ENCODE measurements at places on chromosomes 5 and 9.

GRCh38 chr5:167219298-167219697, 1072.1 kb upstream of the WWC1 start:
- DNase-seq, result no peak

DNA sequence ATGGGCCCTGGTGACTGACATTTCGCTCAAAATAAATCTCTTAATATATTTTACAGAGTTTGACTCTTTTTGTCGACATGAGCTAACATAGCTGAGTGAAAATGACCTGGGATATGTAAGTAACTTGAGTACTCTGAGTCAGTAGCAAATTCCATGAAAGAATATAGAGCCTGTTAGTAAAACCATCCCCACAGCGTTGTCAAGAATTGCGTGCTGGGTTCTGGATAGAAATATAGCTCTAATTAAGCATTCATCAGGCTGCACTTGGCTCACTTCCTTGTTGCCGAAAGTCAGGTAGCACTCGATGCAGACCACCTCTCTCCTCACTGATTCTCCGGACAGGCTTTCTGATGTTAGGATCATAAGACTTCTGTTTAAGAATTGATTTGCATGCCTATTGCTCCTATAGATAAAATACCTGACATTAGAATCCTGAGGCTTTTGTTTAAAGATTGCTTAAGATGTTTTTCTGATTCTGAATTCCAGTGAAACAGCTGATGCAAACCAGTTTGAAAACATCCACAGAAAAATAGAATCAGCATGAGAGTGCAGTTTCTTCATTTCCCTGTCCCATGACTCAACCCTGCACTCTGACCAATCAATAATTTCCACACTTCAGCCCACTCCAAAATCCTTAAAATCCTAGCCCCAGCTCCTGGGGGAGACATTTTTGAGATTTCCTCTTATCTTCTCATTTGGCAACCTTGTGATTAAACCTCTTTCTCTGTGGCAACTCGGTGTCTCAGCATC, 310.6 kb downstream of the DIRAS2 start:
- DNase-seq, result no peak

GRCh38 chr5:79297661-79298060, 61.7 kb downstream of the JMY start:
- no peak for DNase-seq

- peak; percentile 47 for DNase-seq
Measured at GRCh38 chr9:114804505-114804904, 1.3 kb downstream of the TNFSF15 start.

DNA sequence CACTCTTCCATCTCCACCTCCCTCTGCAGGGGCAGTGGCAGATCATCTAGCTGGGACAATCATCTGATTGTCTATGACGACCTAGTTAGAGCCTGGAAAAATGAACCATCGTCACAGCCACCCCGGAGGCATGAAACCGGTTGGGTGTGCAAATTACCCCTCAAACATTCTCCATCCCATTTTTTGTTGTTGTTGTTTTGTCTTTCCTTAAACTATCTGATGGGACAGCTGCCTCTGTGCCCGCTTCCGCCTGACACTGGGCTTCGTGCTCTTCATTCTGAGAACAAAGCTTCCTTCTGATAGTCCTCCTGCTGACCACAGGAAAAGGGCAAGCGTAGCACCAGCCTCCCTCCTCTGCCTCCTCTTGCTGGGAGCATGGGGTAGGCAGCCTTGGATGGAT, 7.0 kb upstream of the NDST1 start:
- DNase-seq, result no peak

DNA sequence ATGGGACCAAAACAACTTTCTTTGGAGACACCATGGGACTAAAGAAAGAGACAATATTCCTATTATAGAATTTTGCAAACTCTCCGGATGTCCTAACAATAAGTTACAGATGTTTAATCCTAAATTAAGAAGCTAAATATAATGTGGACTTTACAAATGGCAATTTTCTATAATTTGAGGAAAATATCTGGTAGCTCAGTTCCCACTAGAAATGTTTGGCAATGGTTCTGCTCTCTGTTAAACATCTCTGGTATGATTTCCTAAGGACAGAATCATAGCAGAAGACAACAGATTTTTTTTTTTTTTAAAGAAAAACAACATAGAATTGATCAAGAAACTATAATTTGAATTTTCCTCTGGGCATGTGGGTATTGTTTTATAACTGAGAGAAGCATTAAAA, 232.8 kb downstream of the ENC1 start:
- no peak for DNase-seq

- no peak for DNase-seq
Measured at GRCh38 chr9:91812191-91812590, 137.8 kb downstream of the ROR2 start.

- no peak for DNase-seq
Measured at GRCh38 chr9:97769208-97769607, 72.1 kb upstream of the XPA start.

DNA sequence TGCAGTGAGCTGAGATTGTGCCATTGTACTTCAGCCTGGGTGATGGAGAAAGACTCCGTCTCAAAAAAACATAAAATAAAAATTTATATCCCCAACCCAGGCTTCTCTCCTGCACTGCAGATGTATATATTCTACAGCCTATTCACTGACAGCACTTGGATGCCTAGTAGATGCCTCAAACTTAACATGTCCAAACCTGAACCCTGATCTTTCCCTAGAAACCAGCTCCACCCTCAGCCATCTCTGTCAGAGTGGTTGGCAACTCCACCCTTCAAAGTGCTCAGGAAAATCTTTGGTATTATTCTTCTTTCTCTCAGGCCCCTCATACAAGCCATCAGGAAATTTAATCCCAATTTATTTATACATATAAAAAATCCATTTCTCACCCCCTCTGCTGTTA, 36.9 kb upstream of the TXN start:
- DNase-seq, result no peak

GRCh38 chr9:127255692-127256091, 8.9 kb upstream of the GARNL3 start:
- no peak for DNase-seq

DNA sequence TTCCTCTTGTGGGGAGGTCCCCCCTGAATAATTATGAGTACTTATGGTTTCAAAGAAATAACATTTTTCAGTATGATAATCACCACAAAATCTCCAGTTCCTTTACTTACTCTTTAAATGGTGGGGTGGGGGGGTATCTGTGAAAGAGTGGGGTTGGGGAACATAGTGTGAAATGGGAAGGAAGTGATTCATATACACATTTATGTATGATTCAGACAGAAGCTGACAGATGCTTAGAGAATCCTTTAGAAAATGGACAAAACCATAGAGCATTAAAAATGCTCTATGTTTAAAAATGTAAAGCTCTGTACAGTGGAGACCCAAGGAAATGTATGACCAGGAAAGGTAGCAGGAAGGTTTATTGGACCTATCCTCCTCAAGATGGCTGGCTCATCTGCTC, 267.5 kb upstream of the GRIA1 start:
- DNase-seq, result no peak

GRCh38 chr5:132437604-132438266, 52.8 kb downstream of the IRF1 start:
- DNase-seq, result peak; percentile 20

DNA sequence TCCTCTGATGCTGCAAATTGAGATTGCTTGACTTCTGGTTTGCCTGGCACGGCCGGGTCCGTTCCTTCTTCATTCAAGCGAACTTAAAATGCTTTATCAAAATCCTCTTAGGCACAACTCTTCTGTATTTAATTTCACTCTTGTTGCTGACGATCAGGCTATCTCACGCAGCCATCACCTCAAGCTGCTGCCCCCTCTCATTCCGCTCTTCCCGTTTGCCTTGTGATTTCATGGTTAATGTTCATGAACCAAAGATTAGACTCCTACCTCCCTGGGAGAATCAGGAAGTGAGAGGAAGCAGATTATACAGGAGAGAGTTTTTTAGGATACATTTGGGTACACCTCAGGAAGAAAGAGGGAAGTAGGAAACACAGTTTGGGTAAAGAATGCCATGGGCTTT, 22.6 kb downstream of the QRFP start:
- no peak for DNase-seq

DNA sequence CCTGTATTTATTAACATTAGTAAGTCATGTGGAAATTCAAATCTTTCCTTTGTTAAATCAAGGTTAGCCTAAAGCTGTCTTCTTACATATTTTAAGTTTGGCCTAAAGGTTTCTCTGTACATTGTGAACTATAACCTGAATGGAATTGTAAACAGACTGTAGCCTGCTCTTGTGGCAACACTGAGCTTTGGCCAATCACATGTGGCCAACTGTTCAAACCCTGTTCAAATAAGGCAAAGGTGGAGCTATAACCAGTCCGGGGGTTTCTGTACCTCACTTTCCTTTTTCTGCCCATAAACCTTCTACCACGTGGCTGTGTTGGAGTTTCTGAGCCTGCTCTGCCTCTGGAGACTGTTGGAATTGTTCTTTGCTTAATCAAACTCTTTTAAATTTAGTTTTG, 3.3 kb upstream of the HAPLN1 start:
- DNase-seq, result no peak

DNA sequence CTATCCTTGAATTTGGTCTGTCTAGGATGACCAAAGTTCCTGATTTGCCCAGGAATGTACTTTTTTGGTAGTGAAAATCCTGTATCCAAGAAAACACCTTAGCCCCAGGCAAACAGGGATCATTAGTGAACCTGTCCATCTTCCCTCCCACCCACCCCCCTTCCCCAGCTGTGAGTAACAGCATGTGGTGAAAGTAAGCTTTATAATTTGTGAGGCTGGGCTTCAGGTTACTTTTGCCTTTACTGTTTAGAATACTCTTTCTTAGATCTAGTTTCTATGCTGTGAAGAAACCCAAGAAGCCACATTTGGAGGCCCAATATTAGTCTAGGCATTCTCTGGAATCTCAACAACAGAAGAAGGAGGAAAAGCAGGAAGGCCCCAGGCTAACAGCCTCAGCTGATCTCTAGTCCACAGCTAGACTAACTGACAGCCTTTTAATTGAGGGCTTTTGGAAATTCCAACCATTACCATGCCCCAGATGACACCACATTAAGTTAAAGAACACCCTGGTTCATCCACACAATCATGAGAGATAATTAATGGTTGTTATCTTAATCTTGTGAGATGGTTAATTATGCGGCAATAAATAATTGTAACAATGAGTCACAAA, 703.0 kb upstream of the NUDT12 start:
- DNase-seq, result no peak

GRCh38 chr5:140242890-140243585, 59.9 kb downstream of the PFDN1 start:
- DNase-seq, result no peak

- no peak for DNase-seq
Measured at GRCh38 chr9:94632737-94633136, 6.6 kb downstream of the FBP1 start.

All from SW480 (cell line).